Stimulated activated CD8-positive, alpha-beta memory T cell treated with anti-CD3 and anti-CD28 coated beads, Interleukin-4, amount 100 ng/mL, for 1 hour (primary cell): ENCODE measurements at places on chromosomes 6 and 20.

DNA sequence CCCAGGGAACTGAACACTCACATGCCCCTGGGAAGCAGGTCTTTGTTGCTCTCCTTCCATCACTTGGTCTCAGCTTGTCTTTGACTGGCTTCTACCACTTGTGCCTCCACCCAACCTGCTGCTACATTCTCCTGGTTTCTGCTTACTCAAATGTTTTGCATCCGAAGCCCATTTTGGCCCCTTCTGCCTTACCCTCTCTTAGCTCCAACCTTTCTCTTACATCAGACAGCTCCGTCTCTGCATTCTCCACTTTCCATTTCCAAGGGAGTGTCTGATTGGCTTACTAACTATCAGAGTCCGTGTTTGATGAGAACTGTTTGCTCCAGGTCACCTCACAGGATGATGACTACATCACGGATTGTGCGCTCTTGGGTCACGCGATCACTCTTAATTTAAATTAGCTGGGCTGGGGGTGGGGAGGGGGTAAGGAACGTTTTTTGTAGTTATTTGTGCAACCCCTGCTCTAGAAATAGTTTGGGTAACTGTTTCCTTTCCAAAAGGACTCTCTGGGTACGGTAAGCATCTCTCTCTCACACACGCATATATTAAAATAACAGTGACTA lies 844 bp upstream of the ABRACL start:
- no peak for DNase-seq

GRCh38 chr6:3809515-3809891 lies 39.7 kb upstream of the FAM50B start:
- no peak for DNase-seq

DNA sequence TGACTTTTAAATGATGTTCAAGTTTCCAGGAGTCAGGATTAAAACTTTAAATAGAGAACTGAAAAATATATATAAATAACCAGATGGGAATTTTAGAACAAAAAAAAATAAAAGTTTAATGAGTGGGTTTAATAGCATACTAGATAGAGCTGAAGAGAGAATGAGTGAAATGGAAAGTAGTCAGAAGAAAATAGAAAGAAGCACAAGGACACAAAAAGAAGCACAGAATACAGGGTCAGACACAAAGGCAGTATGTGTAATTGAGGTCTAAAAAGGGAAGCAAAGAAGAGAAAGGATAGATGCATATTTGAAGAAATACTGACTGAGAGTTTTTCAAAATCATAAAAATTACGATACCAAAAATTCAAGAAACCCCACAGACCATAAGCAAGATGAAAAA lies 159.8 kb upstream of the FERMT1 start:
- DNase-seq = no peak

DNA sequence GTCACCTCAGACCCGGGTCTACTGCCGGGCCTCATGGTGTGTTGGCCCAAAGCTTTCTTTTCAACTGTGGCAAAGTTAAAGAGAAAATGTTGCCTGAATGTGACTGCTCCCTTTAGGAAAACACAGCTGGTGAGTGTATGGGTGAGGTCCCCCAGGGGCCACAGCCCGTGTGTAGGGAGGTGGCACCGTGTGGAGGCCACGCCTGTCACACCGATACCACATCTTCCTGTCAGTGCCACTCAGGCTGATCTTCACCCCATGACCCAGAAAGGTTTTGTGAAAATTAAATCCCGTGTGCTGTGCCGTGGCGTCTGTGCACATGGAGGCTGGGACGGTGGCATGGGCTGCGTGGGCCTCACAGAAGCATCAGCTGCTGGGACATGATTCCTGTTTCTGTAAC lies 10.7 kb upstream of the ADRM1 start:
- no peak for DNase-seq

DNA sequence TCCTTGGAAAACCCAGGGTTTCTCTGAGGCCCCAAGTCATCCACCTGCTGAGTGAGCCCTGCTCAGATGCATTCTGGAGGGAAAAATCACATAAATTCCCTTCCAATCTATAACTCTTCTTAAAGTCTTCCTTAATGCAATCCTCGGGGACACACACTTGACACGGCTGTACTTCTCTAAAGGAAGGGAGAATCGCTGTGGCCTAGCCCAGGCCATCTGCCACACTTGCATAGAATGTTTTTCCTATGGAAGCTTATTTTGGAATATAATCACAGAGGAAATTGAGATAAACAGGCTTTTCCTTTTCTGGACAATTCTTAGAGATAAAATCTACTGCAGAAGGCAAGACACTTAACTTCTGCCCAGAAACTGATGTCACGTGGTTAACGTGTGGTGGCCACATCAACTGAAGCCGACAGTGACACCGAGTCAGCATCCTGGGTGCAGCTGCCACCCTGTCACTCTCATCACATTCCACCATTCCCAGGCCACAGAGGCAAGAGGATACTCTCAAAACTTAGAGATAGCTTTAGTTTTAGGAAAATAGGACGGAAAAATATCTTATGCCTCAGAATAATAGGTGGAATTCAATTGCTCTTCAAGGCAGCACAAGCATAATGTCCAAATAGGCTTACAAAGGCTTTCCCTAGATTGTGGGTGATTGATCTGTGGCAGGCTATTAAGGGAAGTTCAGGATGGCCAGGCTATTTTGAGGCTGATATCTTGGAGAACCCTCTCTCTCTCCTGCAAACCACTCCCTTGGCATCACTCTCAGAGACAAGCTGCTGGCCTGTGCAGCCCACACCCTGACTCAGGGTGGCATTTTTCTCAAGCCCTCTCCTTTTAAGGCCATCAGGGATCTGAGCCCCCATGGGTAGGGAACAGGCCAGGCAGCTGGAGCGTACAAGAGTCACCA lies 29.6 kb downstream of the PSMB1 start:
- no peak for DNase-seq

DNA sequence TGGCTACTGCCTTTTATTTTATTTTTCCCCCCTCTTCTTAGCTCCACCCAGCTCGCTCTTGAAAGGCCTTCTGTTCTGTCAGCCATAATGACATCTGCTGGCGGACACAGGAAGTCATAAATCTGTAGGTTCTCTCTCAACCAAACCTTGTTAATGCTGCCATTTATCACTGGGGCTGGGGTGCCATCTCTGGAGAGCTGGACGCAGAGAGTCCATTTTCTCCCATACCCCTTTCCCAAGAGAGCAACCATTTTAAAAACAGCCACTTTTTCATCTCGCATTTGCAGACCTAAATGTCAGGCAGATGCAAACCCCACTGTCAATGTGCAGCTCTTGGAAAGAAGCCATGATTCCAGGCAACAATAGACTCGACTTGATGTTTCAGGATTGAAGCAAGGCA lies 13.0 kb upstream of the TSHZ2 start:
- DNase-seq = no peak

DNA sequence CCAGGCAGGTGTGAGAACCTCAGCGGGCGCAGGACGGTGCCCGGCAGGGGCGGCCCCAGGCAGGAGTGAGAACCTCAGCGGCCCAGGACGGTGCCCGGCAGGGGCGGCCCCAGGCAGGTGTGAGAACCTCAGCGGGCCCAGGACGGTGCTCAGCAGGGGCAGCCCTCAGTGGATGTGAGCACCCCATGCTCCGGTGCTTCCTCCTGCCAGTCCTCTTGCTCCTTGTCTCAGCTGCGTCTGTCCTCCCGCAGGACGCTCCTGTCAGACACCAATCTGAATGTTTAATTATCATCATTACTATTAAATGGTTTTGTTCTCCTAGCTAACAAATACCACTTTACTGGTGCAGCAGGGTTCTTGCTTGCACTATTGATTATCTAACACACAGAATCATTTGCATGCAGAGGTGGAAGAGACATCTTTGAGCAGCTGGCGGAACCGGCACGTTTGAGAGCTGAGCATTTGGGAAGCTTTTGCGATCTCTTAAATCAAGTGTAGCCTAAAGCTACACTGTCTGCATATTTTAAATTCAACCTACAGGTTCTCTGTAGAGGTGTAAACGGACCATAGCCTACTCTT lies 39.4 kb upstream of the DACT2 start:
- DNase-seq = no peak

DNA sequence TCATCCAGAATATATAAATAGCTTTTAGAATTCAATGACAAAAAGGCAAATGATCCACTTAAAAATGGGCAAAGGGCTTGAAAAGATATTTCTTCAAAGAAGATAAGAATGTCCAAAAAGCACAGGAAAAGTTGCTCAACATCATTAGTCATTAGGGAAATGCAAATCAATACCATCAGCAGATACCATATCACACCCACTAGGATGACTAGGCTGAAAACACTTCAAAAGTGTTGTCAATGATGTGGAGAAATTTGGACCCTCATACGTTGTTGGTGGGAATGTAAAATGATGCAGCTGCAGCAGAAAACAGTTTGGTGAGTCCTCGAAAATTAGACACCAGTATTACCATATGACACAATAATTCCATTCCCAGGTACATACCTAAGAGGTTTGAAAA lies 303.6 kb upstream of the SLC35B3 start:
- no peak for DNase-seq

GRCh38 chr6:111456208-111456607 lies 26.8 kb downstream of the REV3L start:
- no peak for DNase-seq

DNA sequence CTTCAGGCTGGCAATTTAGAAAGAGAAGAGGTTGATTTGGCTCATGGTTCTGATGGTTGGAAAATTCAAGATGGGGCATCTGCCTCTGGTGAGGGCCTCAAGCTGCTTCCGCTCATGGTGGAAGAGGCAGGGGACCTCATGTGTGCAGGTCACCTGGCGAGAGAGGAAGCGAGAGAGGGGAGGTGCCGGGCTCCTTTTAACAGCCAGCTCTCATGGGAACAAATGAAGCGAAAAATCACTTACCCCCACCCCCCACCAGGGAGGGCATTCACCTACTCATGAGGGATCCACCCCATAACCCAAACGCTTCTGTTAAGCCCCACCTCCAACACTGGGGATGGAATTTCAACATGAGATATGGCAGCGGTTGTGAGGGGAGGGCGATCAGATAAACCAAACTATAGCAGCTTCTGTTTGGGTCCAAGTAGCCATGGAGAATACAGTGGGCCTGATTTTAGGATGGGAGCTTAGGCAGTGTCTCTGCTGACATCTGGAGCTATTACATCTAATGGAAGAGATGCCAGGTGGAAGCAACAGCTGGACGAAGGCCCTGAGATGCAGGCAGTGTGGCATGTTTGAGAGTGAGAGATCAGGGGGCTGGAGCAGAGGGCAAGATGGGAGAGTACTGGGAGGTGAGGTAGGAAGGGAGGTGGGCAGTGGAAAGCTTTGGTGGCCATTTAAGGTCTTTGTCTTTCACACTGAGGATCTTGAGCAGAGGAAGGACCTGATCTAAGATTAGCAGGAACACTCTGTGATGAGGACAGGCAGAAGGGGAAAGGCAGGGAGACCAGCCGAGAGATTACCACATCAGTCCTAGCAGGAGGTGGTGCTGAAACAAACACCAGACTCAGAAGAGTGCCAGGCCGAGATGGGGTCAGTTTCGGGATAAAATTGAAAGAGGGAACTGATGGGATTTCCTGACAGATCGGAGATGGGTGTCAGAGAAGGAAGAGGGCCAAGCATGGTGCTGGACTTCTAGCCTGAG lies 161.8 kb downstream of the NFATC2 start:
- no peak for DNase-seq

GRCh38 chr6:37654727-37655500 lies 42.8 kb downstream of the MDGA1 start:
- no peak for DNase-seq

- DNase-seq = no peak
Measured at GRCh38 chr20:53083411-53083810, 111.3 kb downstream of the TSHZ2 start.

- DNase-seq = no peak
Measured at GRCh38 chr20:40104959-40105358, 584.1 kb downstream of the MAFB start.
